Foreskin keratinocyte (primary cell): ENCODE measurements at places on chromosomes 2 and 18. TPM values are rescaled to one million over a fixed set of nuclear protein-coding genes. Genes with fewer than 3 reads are reported as not detected.

GRCh38 chr2:239806758-239807434, 218.2 kb downstream of the NDUFA10 start:
- no peak for DNase-seq

Gene ARHGEF4
- 22.5 and 22.9 TPM in 2 replicates for total RNA-seq

Gene KIAA2012
- total RNA-seq: not detected in 2 replicates

- no peak for DNase-seq
Measured at GRCh38 chr18:34844072-34844471, 134.0 kb downstream of the DTNA start.

DNA sequence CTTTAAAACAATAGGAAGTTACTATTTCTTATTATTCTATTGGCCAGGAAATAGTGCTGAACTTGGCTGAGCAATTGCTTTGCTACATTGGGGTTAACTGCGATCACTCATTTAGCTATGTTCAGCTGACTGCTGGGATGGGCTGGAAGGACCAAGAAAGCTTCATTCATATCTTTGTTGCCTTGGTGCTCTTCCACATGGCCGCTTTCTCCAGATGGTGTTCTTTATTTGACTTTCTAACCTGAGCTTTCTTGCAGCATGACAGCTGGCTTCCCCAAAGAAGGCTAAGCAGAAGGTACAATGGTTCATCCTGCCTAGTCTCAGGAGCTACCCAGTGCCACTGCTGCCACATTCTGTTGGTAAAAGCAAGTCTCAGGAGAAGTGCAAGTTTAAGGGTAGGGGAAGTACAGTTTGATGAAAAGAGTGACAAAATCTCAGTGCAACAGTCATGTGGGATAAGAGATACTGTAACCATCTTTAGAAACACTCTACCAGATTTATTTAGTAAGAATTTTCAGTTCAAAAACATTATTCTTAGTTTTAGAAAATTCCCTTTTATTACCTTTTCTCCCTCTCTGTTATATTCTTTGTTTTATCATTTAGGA, 180.6 kb upstream of the RBMS1 start:
- no peak for DNase-seq
